ENCODE measurements at places on chromosomes 11 and 22. TPM values are rescaled to one million over a fixed set of nuclear protein-coding genes. Genes with fewer than 3 reads are reported as not detected.

- no peak for DNase-seq
Observed at GRCh38 chr22:31107894-31108218, 488 bp upstream of the SELENOM start.

- DNase-seq: peak; percentile 95
Observed at GRCh38 chr22:39349506-39349966, 255 bp upstream of the SYNGR1 start.

DNA sequence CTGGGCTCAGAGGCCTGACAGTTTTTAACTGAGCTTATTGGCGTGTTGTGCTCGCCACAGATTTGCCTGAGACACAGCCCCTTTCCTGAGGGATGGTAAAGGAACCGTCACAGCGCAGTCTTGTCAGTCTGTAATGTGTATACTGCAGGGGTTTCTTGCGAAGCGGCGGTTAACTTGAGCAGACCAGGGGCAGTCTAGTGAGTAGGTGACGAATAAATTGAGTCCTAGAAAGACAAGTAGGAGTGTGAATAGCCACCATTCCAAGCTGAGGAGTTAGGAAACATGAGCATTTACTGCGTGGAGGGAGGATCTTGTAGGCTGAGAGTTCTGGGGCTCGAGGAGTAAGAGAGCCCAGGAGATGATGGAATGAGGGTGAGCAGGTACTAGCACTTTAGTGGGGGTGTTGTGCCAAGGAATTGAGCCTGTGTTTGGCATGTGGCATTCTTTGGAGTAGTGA, 1.4 kb downstream of the MED15 start:
- no peak for DNase-seq

- no peak for DNase-seq
Observed at GRCh38 chr11:110089617-110090282, 3.4 kb upstream of the ZC3H12C start.

GRCh38 chr11:59728154-59728553, 14.5 kb upstream of the OR10V1 start:
- DNase-seq: no peak

- DNase-seq: no peak
Observed at GRCh38 chr22:24190159-24190540, 8.9 kb downstream of the SUSD2 start.

DNA sequence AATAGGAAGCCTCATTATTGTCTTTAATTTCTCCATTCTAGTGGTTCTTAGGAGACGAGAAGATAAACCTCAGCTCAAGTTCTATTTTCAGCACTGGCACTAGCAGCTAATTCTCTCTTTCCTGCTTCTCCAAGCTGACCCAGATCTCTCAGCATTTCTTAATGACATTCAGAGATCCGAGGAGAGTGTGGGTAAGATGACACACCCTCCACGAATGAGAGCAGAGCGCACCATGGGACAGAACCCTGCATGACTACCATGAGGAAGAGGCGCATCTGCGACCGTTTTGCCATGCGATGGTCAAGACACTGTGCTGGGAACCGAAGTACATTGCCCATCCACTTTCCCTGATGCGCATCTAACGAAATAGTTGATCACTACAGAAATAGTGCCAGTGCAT, 241.8 kb downstream of the LARGE1 start:
- no peak for DNase-seq

- DNase-seq: no peak
Observed at GRCh38 chr11:6233984-6234386, 451 bp downstream of the FHIP1B start.

DNA sequence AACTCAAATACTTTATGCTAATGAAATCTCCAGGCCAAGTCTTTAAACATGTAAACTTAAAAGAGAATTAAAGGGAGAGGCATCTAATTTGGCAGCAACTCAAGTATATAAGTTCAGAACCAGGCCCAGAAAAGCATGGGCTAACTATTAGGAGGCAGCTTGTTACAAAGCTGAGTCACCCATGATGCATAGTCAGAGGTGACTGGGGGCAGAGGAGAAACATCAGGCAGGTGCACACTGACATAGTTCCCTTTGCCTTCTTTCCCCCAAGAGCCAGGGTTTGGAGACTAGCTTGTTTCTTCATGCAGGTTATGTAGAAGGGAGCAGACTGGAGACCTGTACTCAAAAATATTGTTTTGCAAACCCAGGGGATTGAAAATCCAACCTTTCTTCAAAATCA, 619.0 kb downstream of the SOX6 start:
- no peak for DNase-seq

DNA sequence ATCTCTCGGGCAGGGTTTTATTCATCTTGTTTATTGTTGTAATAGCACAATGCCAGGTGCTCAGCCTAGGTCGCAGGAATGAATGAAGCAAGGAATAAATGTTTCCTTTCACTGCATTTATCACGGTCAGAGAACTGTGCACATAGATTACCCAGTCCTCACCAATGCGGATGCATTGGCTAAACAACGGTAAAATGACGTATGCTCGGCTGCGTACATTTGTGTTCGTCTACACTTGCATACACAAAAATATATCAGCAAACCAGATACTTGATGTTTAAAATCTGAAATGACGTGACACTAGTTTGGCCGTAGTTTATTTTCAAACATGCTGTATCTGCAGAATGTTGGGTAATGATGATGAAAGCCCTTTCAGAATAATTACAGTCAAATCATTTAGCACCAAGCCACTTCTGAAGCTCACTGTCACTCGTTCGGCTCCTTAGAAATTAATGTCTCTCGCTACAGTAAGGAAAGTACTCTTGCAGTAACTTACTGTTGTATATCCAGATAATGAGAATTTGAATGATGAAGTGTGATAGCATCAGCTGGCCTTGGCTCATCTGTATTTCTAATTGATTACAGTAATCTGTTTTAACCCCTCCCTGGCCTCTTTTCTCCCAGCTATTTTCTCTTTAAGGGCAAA, 268.9 kb downstream of the LRRC4C start:
- no peak for DNase-seq

DNA sequence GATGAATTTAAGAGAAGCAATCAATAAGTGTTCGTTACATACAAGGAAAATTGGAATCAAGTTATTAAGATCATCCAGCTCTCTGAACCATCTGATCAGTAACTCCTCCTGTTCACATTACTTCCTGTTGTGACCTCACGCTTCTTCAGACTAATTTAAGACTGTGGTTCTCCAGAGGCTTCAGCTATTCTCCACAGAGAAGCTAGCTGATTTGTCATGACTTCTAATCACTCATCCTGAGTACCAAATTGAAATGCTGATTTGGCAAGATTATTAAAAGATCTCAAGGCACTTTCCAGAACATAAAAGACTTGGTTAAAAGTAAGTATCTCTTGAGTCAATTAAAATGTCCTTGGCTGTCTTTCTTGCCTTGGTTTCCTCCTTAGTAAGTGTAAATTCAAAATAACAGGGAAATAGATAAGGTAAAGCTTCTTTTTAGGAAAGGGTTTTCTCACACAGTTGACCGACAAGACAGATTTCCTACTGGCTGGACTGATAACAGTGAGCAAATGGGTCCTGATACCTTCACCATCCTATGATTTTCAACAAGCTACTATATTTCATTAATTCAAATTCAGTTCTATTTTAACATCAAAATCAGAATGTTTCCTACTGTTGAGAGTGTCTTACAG, 38.5 kb downstream of the GAB2 start:
- DNase-seq: no peak

DNA sequence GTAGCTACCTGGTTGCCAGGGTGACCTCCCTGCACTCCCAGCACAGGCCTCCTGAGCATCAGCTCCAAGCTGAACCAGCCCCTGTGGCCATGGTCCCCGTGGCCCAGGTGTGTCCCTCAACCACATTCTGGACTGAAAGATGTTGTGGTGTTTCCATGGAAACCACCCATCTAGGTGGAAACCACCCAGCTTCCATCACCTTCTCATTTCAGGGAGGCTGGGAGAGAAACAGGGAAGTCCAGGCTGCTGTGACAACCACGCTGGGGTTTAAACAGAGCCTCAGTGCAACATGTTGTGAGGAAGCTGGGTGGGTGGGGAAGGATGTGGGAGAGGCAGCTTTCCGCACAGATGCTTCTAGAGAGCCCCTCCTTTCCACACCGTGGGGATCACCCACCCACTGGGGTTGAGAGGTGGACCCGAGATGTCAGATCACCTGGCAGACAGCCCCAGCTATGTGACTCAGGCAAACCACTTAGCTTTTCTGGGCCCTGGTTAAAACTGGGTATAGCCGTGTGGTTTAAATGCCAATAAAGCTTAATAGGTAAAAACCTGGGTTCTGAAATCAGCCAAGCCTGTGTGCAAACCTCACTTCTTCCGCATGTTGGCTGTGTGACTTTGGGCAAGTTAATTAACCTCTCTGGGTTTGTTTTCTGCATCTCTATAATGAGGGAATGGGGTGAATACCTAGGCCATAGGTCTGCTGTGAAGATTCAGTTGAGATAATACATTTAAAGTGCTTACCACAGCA, 46.4 kb downstream of the CD82 start:
- DNase-seq: no peak

The NRIP3 gene
- 2.6 TPM for polyA plus RNA-seq

The F2 gene
- not detected for polyA plus RNA-seq

The NNMT gene
- polyA plus RNA-seq: 106 TPM
